BJ (cell line): ENCODE measurements at places on chromosomes 2 and 18. TPM values are rescaled to one million over a fixed set of nuclear protein-coding genes. Genes with fewer than 3 reads are reported as not detected.

Gene BUB1
- 22.2 and 23.9 TPM in 2 replicates for polyA plus RNA-seq

Gene ARHGEF33
- 0.23 and 0.31 TPM in 2 replicates for polyA plus RNA-seq

Gene PRR30
- not detected in 2 replicates for polyA plus RNA-seq

Gene TPO
- not detected in 2 replicates for polyA plus RNA-seq

Gene SERPINB11
- not detected in 2 replicates for polyA plus RNA-seq

Gene SLC19A3
- 0.27 TPM in 1 of 2 replicates, not detected in the other for polyA plus RNA-seq

Gene TMEM37
- polyA plus RNA-seq: 0.51 and 0.63 TPM in 2 replicates

Gene TGFA
- polyA plus RNA-seq: 0.06 and 0.13 TPM in 2 replicates

Gene CBLN2
- not detected in 2 replicates for polyA plus RNA-seq

Gene RHBDD1
- 29.2 and 51.6 TPM in 2 replicates for polyA plus RNA-seq

Gene SNRPD1
- 5.8 and 37.9 TPM in 2 replicates for polyA plus RNA-seq

Gene GPBAR1
- 0.04 TPM in 1 of 2 replicates, not detected in the other for polyA plus RNA-seq

DNA sequence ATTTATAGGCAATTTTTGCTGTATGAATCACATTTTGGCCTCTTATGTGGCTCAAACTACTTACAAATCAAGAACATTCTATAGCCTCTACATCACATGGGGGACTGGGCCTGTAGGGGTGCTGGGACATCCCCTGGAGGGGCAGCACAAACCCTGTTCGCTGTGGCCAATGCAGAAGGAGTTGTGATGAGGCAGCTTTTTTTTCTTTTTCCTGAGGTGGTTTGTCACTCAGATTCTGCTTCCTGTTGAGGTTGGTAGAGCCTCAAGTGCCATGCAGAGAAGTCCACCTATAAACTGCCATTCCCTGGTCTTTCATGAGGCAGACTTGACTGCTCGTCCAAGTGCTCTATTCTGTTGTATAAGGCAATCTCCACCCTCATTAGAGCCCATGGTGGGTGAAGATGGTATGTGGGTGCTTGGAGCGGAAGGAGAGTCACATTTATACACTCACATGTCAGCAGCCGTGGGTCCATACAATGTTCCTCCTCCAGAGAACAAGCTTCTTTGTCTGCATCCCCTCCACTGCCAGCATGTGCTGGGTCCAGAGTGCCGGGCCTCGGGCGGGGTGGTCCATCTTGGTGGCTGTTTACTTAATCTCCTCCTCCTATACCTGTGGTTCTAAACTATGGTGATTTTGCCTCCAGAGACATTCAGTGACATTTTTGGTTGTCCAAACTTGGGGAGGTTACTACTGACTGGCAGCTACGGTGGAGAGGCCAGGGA lies 120.3 kb downstream of the ACOXL start:
- no peak for DNase-seq

DNA sequence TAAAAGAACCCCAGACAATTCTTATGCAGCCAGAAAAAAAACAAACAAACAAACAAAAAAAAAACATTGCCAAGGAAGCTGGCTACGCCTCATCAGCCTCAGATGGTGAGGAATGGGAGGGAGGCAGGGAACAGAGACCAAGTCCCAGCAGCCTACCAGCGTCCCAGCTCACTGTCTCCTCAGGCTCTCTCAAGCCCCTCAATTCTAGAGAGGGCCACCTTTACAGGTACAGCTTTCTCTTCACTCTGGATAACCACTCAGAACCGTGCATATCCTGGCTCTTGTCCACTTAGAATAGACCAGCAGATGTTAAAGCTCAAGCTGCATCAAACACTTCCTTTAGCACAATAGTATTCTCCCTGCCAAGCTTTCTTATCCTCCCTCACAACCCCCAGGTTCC lies 263.1 kb upstream of the CHAC2 start:
- DNase-seq: no peak

- no peak for DNase-seq
Measured at GRCh38 chr2:68463287-68463877, 3.7 kb downstream of the FBXO48 start.

DNA sequence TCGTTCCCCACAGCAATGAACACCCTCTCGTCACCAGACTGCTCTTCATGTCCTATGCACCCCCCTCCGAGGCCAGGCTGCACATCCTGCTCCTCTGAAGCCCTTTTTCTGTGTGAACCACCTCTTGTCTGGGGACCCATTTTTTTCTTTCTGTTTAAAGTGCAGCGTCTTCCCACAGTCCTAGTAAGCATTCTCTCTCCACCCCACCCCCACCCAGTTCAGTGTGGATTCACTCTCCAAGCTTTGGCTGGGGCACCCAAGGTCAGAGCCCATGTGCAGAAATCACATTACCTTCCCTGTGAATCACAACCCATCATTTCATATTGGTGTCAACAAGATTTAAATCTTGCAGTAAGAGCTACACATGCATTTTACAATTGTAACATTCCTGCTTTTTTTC lies 26.4 kb upstream of the PKDCC start:
- peak; percentile 9 for DNase-seq

- DNase-seq: no peak
Measured at GRCh38 chr2:31354837-31355236, 59.7 kb downstream of the XDH start.

DNA sequence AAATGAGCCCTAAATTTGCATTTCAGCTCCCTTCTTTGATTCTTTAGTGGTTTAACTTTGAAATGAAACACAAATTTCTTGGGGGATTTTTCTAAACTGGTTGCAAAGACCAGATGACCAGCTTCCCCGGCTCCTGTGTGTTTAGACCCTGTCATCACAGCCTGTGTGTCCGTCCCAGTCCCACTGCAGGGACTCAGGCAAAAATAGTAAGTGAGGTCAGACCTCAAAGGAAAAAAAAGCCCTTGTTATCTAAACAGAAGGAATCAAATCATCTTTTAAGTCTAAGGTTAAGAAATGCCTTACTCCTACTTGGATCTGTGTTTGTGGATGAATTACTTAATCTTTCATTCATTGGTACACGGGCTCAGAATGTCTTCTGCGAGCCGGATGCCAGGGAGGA lies 423.7 kb downstream of the LPIN1 start:
- DNase-seq: no peak

GRCh38 chr2:126787289-126787688 lies 111.4 kb upstream of the TEX51 start:
- DNase-seq: no peak

DNA sequence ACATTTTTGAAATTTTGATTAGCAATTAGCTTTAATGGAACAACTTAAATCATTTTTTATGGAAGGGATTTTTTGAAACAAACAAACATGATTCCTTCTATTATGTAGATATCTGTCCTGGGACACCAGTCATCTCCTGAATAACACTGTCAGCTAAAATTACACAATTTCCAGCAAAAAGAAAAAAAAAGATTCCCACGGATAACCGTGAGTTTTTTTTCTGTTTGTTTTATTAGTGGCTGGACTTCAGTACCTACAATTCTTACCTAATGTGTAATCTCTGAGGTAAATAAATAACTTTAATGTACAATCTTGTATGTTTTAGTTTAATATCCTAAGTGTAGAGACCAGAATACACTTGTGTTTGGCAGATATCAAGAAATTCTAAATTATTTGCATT lies 126.6 kb upstream of the KYNU start:
- DNase-seq: no peak

DNA sequence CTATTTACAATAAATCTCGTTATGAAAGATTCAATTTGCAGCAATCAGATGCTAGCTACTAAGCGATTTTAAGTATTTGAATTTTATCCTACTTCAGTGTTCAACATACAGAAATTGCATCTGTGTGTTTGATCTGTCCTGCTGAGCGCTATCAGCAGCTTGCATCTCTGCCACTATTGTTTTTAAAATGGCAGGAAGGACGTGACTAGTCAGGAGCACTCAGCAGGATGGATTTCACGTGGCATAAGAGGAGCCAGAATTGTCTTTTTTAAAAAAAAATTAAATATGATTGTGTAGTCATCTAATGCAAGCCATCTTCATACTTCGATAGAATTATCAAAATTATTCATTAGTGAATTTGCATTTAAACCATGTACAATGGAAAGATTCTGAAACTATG lies 2.8 kb upstream of the KLHL14 start:
- DNase-seq: no peak

GRCh38 chr2:137935591-137935990 lies 28.7 kb upstream of the HNMT start:
- DNase-seq: no peak

DNA sequence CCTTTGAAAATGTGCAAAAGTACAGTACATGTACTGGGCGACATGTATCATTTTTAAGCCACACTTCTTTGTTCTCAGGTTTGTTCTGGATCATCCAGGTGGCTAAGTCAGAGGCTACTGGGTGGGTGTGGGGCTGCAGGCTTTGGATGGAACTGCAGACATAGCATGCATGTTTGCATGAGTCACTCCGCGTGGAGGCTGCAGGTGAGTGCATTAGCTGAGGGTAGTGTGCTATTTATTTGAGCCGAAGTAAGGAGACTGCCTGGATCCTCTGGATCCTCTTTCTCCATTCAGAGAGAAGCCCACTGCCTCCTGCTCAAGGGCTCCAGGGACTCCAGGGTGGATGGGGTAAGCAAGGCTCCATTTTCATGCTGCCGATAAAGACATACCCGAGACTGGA lies 9.4 kb upstream of the NEURL3 start:
- DNase-seq: no peak

GRCh38 chr2:73259276-73259675 lies 25.0 kb downstream of the FBXO41 start:
- DNase-seq: no peak

- DNase-seq: no peak
Measured at GRCh38 chr18:37383036-37383785, 182.4 kb downstream of the CELF4 start.

- no peak for DNase-seq
Measured at GRCh38 chr2:101821828-101822458, 124.4 kb downstream of the MAP4K4 start.

GRCh38 chr2:213752575-213752974 lies 468.3 kb downstream of the SPAG16 start:
- no peak for DNase-seq

DNA sequence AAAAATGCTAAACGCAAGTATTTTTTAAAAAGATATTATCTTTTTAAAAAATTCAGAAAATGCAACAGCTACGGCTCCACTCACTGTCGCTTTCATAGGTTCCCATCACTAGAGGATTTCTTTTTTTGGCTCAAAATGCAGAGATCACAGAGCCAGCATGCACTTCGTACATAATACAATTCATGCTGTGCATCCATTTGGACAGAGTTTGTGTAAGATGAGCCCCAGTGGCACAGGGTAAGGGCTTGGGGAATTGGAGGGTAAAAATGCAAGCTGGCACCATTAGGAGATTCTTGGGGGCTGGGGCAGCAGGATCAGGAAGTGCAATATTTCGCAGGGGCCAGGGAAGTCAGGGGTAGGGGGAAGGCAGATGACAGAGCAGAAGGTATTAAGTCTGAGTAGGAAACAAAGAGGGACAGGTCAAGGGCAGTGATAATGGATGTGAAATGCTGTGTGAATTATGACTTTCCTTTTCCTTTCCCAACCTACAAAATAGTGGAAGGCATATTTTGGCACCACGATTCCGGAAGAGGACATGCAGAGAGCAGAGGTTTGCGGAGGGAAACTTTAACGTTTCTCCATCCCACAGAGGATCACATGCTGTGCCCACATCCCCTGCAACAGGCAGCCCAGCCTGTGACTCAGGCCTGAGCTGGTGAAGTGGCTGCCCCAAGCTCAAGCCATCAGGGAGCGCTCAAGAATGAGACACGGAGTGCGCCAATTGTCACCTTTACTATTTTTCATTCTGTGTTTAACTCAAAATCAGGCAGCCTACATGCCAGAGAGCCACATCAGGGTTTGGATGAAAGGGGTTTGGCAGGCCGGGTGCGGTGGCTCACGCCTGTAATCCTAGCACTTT lies 4.7 kb downstream of the CAPG start:
- DNase-seq: no peak

GRCh38 chr18:25896178-25896780 lies 194.1 kb downstream of the SS18 start:
- no peak for DNase-seq

DNA sequence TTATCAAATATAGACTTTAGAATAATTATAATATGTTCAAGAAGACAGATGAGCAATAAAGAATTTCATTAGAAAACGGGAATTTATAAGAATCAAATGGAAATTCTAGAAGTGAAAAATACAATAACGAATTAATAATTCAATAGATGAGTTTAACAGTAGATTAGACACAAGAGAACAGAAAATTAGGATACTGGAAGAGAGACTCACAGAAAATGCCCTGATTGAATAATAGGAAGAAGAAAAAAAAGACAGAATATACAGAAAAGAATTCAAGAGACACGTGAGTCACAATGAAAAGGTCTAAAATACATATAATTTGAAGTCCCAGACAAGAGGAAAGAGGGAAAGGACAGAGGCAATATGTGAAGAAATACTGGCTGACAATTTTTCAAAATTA lies 354.7 kb downstream of the CLIP4 start:
- DNase-seq: no peak

DNA sequence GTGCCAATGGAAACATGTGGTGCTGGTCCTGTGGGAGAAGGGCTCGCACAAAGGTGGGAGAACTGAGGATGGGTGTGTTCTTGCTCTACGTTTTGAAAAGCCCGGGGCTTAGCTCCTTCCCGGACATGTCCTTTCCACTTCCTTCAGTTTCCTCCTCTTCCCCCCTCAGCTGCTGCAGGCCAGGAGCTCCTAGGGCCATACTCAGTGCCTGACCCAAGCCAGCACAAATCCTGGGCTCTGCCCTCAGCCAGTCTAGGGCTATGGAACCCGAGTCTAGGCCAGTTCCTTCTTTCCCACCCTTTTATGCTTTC lies 1.4 kb upstream of the SIX2 start:
- DNase-seq: no peak

DNA sequence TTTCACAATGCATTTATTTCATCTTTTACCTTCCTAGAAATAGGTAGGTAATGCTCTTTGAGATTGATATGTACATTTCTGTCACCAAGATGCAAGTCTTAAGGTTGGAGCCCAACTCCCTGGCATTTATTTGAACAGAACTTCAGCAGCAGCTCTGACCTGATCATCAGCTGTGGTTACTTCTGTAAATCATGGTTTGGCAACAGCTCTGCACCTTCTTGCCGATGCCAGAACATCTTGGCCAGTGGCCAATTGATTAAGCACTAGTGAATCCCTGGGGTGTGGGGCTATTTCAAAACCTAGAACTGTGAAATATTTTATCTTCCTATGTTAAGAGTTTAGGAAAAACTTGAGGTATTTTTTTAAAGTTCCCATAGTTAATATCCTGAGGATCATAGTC lies 124.8 kb upstream of the NYAP2 start:
- no peak for DNase-seq

DNA sequence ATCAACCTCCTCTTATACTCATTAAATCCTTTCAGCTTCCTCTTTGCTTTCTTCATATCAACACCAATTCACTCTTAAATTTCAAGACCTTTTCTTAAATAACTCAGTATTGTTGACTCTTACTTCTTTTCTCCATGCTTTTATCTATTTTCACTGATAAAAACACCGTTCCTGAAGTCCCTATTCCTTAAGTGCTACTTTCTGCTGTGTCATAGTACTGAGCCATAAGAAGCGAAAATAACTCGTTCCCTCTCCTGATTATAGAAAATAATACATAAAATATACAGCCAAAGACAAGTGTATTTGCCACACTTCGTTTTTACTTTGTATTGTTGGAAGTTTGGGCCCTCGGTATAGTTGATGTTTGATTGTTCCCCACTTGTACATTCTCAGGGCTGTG lies 181.0 kb downstream of the DIS3L2 start:
- DNase-seq: no peak
